ENCODE measurements at places on chromosomes 7 and 10. TPM values are rescaled to one million over a fixed set of nuclear protein-coding genes. Genes with fewer than 3 reads are reported as not detected.

Gene ADIRF
- 14.8 TPM for total RNA-seq

Gene C10orf95
- total RNA-seq, result 0.21 TPM

Gene PRSS2
- 22.4 TPM for total RNA-seq

Gene ABCB8
- total RNA-seq, result 49.8 TPM

Gene OR6V1
- total RNA-seq, result not detected

GRCh38 chr7:80132594-80132993 lies 2.0 kb upstream of the GNAI1 start:
- no peak for DNase-seq
- H3K4me1 ChIP-seq, result peaks cover 14% of the 10 kb centered on the region
- H3K36me3 ChIP-seq, result peaks cover 2% of the 10 kb centered on the region
- no peak overlapping the region for H3K4me3 ChIP-seq

DNA sequence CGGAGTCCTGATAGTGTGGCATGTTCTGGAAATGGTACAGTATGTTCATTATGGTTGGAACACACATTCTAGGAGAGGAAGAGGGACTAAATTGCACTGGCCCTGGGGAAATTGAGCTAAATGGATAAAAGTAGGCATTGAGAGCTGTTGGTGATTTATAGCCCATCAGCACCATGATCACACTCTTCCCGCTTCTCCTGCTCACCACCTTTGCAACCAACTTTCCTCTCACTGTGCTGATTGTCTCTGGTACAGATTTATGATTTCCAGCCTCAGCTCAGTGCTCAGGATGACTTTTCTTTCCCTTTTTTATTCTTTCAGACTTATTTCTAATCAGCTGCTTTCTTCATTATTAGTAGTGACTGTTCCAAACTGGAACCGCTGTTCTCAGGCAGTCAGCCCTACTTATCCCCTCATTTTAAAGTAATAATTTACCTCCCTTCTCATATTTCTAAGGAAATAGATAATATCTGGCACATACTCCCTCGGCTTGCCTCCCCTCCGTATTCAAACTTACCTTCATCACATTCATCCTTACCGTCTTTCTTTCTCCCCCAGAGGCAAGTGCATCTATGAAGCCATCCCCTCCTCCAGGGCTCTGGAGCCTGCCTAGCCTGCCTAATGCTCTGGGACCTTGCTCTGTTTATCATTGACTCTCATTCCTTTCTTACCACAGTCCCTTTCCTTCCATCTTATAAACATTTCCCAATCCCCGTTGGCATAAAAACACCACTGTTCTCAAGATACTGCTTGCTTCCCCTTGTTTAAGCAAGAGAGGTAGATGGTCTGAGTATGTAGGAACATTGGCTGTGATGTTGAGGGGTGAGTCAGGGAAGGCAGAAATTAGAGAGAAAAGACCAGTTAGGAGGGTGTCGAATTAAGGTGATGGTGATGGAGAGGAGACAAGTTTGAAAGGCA lies 51.6 kb upstream of the RPA3 start:
- H3K27me3 ChIP-seq, result no peaks in the 10 kb centered on the region
- no peaks in the 10 kb centered on the region for H3K4me1 ChIP-seq
- no peaks in the 10 kb centered on the region for H3K36me3 ChIP-seq
- DNase-seq, result no peak
- no peak overlapping the region for H3K27ac ChIP-seq

- no peaks in the 10 kb centered on the region for H3K36me3 ChIP-seq
- H3K27me3 ChIP-seq, result no peaks in the 10 kb centered on the region
- H3K4me3 ChIP-seq, result no peak overlapping the region
- DNase-seq, result no peak
- no peak overlapping the region for H3K27ac ChIP-seq
These were observed 28.0 kb upstream of the VSIR start for GRCh38 chr10:71801361-71801760.

DNA sequence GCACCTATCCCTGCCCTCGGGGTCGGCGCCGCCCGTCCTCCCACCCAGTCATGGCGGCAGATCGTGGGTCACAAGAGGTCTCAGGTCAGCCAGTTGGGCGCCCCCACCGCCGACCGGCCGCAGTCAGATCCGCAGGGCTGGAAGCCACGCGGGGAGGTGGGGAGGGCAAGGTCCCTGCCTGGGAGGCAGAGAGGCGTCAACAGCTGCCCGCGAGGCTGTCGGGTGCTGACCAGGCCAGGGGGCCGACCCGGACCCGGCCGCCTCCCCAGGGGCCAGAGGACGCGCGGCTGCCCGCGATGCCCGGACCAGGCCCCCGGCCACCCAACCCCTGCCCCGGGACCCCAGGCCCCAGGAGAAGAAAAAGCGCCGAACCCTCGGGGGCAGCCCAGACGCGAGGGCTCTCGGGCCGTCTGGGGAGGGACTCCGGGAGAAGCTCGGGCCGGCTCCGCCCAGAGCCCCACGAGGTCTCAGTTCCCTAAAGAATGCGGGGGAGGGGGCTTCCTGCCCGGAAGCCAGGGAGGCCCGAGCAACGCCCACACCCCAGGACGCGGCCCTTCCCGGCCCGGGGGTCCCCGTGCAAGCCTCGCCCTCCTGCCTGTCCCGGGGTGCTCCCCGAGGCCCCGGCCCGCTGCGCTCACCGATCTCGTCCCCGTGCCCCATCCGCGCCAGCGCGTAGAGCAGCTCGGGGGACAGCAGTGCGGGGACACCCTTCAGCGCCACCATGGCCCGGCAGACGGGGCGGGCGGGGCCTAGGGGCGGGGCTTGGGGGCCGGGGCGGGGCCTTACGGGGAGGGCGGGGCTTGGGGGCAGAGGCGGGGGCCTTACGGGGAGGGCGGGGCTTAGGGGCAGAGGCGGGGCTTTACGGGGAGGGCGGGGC lies at the start of gene FUOM:
TSS of gene FUOM (minus strand) at position 735 of the 877 bp plus-strand sequence. CDS start at position 723, 12 bp downstream.
- H3K27me3 ChIP-seq, result no peaks in the 10 kb centered on the region
- no peaks in the 10 kb centered on the region for H3K36me3 ChIP-seq
- peak within 1 kb of the TSS; percentile 59 for H3K4me3 ChIP-seq
- DNase-seq, result no peak

- peak; percentile 92 for DNase-seq
These were observed 745 bp downstream of the DAGLB start for GRCh38 chr7:6446838-6447580.

- DNase-seq, result no peak
- H3K4me3 ChIP-seq, result no peak overlapping the region
These were observed 171.6 kb upstream of the AUTS2 start for GRCh38 chr7:69426705-69427104.

- no peaks in the 10 kb centered on the region for H3K36me3 ChIP-seq
- H3K4me1 ChIP-seq, result no peaks in the 10 kb centered on the region
- H3K27ac ChIP-seq, result no peak overlapping the region
- peaks cover 10% of the 10 kb centered on the region for H3K27me3 ChIP-seq
- no peak overlapping the region for H3K4me3 ChIP-seq
These were observed 34.4 kb downstream of the ASAH2 start for GRCh38 chr10:50216894-50217293.

DNA sequence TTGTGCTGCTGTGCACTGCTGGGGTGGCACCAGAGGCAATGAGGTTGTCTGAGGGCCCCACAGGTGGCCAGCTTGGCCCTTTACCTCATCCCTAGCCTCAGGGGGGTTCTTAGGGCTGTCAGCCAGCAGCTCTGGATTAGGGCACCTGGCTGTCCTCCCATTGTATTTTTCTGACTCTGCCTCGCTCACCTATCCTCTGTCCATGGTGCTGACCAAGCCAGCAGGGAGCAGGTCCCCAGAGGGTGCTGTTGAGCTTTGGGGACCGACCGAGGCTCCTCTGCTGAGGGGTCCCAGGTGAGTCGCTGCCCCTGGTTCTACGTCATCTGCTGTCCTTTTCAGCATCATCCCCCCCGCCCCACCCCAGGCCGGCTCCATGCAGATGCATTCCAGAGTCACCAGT lies 32.1 kb upstream of the ZNF735 start:
- H3K27me3 ChIP-seq, result no peaks in the 10 kb centered on the region
- no peaks in the 10 kb centered on the region for H3K36me3 ChIP-seq
- H3K4me3 ChIP-seq, result no peak overlapping the region
- no peak for DNase-seq

DNA sequence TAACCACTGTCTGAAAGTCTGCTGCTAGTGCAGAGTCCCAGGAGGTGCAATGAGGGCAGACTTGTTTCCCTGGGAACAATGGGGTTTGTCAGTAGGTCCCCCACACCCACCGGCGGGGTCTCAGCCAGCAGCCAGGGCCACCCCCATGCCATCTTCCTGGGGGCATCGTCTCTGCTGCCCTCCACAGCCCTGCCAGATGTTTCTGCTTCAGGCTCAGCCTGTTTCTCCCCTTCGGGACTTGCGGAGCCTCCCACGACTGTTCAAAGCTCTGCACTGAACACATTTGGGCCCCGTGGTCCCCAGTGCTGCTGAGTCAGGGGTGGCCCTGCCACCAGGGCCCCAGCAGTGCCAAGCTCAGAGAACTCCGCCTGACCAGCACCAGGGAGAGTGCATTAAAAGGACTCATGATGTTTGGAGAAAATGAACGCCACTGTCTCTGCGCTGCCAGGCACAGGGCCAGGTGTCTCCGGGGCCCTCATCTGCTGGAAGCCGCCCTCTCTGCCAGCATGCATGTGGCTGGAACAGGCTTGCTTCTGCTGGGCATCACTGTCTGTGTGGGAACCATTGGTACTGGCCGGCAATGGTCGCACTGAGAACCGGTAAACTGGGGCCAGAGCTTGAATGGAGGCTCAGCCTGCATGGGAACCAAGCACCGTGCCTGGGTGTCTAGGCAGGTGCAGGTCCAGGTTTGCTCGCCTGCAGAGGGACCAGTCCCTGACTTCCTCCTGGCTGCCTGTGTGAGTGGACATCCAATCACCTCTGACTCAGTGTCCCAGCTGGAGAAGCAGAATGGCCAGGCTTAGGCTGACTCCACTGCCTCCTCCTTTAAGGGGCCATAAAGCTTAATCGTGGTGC lies 345.1 kb downstream of the GLRX3 start:
- H3K4me1 ChIP-seq, result no peaks in the 10 kb centered on the region
- no peak for DNase-seq
- H3K4me3 ChIP-seq, result no peak overlapping the region
- no peak overlapping the region for H3K27ac ChIP-seq
- no peaks in the 10 kb centered on the region for H3K36me3 ChIP-seq
- peaks cover 2% of the 10 kb centered on the region for H3K27me3 ChIP-seq

GRCh38 chr7:33550363-33550762 lies 355.0 kb upstream of the BMPER start:
- H3K4me3 ChIP-seq, result no peak overlapping the region
- no peak overlapping the region for H3K27ac ChIP-seq
- no peaks in the 10 kb centered on the region for H3K36me3 ChIP-seq
- no peaks in the 10 kb centered on the region for H3K27me3 ChIP-seq
- no peak for DNase-seq

- H3K4me1 ChIP-seq, result peaks cover 91% of the 10 kb centered on the region
- H3K36me3 ChIP-seq, result no peaks in the 10 kb centered on the region
- H3K27me3 ChIP-seq, result no peaks in the 10 kb centered on the region
- DNase-seq, result no peak
These were observed 6.4 kb downstream of the KCNMA1 start for GRCh38 chr10:77631241-77631640.

DNA sequence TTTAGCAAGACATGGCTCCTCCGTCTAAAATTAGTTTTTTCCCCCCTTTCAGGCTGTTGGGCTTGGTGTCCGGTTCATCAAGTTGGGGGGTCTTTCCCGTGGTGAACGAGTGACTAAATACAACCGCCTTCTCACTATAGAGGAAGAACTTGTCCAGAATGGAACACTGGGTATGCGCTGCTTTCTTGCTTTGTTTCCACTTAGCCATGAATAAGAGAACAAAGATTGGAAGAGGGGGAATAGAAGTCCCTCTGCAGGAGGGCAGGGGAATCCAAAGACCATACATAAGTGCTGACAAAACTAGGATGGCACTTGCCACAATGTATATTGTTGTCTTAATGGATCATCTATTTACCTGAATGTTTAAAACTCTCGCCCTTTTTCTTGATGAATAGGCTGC lies 30.5 kb downstream of the ENO4 start:
- no peak for DNase-seq
- H3K36me3 ChIP-seq, result peaks cover 4% of the 10 kb centered on the region
- H3K4me1 ChIP-seq, result no peaks in the 10 kb centered on the region
- no peak overlapping the region for H3K27ac ChIP-seq

DNA sequence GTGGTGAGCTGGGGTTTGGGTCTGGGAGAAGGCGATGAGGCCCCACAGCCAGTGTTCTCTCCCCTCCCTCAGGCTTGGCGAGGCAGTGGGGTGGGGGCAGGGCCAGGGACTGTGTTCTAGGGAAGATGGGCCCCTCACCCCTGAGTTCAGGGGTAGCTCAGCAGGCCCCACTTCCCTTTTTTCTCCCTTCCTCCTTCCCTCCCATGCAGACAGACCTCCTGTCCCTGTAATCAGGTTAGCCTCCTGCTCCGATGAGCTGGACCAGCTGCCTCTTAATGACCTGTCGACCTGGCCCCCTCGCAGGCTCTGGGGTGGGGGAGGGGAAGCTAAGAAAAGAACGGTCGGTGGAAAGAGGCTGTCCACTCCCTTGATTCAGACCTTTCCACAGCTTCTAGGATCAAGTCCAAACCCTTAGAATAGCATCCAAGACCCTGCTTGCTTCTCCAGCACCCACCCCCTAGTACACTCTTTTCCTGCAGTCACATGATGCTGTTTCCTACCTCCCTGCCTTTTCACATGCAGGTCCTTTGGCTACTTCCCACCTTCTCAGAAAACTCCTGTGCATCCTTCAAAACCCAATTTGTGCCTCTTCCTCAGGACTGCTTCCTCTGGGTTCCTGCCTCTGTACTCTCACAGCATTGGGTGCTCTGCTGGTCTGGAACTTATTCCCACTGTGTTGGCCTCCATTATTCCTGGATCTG lies 64.1 kb downstream of the ZMIZ1 start:
- no peak for DNase-seq
- no peak overlapping the region for H3K27ac ChIP-seq
- H3K4me3 ChIP-seq, result no peak overlapping the region
- no peaks in the 10 kb centered on the region for H3K36me3 ChIP-seq
- peaks cover 44% of the 10 kb centered on the region for H3K4me1 ChIP-seq
- H3K27me3 ChIP-seq, result no peaks in the 10 kb centered on the region

DNA sequence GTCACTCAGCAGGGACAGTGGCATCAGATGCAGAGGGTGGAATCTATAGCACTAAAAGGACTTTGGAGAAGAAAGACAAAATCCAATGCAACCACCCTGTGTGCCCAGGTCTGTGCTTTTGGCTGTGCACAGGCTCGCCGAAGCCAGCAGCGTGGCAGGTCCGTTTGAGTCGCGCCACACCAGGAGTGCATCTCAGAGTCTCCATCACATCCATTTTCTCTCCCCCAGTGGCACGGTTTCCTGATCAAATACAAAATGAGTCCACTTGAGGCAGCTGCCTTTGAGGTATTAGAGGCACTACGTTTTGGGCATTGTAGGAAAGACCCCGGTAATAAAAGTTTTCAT lies 23.4 kb upstream of the PROSER2 start:
- H3K4me1 ChIP-seq, result no peaks in the 10 kb centered on the region
- H3K27ac ChIP-seq, result no peak overlapping the region
- DNase-seq, result no peak
- H3K4me3 ChIP-seq, result no peak overlapping the region
- no peaks in the 10 kb centered on the region for H3K27me3 ChIP-seq

DNA sequence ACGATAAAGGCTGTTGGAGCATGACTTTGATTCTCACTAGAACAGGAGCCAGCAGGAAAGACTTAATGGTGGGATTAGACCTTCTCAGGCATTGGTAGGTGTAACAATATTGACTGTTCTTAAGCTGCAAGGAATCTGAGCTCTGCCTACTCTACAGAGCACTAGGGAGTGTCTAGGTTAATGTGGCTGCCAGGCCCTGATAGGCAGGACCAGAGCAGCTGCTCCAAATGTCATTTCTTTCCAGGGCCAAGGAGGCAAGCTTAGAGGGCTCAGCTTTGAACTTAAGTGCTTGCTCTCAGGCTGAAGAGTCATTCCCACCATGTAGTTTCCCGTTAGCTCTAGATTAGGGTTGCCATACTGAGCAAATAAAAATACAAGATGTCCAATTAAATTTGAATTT lies 96.8 kb downstream of the RAB18 start:
- H3K27ac ChIP-seq, result no peak overlapping the region
- no peak overlapping the region for H3K4me3 ChIP-seq
- H3K36me3 ChIP-seq, result no peaks in the 10 kb centered on the region
- H3K27me3 ChIP-seq, result no peaks in the 10 kb centered on the region
- H3K4me1 ChIP-seq, result no peaks in the 10 kb centered on the region
